ENCODE measurements at places on chromosomes 11 and 22.

DNA sequence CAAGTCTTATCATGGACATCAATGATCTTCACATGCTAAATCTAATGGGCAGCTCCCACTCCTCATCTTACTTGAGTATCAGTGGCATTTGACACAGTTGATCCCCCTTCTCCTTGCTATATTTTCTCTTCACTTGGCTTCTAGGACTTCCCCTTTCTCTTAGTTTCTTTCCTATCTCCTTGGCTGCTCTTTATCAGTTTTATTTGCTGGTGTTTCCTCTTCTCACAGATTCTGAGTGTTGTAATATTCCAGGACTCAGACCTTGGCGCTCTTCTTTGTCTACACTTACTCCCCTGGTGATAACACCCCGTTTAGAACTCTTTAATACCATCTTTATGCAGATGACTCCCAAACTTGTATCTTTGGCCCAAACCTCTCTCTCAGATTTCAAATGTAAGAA, 33.9 kb upstream of the RASSF10 start:
- DNase-seq: no peak

- DNase-seq: no peak
Observed at GRCh38 chr11:19711911-19712280, 741 bp upstream of the NAV2 start.

DNA sequence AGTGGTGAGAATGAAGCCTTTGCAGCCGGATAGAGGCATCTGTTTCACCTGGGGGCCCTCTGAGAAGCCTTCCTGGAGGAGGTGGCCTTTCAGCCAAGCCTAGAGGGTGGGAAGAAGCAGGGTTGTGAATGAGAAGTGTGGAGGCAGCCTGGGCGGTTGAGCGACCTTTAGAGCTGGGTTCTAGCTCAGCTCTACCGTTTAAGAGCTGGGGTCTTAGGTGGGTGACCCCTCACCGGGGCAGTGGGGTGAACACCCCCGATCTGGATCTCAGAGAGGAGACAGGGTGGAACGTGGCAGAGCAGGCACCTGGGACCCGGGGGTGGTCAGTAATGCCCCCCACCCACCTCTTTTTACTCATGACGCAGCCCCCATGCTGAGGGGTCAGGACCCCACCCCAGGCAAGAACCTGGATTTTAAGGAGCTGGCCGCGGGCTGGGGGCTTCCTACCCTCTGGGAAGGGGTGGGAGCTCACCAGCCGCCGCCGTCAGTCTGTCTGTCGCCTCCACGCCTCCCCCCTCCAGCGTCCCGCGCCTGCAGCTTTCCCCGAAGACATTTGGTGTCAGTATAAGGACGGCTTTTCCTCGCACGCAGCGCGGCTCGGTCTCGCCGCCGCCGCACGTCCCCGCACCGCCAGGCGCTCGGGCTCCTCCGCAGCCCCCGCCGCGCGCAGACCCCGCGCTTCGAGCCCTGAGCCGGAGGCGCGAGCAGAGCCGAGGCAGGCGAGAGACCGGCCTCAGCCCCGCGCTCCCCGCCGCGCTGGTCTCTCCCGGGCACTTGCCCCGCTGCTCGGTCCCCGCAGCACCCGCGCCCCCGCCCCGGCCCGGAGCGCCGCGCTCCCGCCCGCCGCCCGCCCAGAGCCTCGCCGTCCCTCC, 13.3 kb upstream of the CACNA1I start:
- no peak for DNase-seq

DNA sequence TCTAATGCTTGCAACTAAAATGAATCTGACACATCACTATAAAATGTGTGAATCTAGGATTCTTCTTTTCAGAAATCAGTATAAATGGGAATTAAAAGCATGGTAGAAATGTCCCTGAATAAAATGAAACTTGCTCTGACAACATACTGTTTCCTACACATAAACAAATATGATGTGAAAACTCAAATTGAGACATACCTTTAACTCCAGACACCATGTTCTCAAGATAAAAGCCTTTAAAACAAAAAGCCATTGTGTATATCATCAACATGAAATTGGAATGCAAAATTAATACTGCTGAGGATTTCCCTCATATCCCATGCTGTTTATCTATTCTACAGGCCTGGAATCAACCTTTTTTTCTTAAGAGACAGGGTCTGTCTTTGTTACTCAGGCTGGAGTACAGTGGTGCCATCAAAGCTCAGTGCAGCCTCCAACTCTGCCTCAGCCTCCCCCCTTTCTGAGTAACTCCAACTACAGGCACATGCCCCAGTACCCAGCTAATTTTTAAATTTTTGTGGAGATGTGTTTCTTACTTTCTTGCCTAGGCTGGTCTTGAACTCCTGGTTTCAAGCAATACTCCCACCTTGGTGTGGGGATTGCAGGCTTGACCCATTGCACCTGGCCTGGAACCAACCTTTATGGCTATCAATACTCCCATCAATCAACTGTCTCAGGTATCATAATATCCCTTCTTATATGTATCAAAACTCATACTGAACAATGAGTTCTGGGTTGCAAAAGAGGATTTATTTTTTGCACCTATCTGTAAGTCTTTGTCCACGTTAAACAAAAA, 6.7 kb downstream of the TAF1D start:
- DNase-seq: no peak

- DNase-seq: no peak
Observed at GRCh38 chr11:131584785-131585592, 214.6 kb downstream of the NTM start.

GRCh38 chr11:133173810-133174412, 358.4 kb downstream of the OPCML start:
- no peak for DNase-seq

DNA sequence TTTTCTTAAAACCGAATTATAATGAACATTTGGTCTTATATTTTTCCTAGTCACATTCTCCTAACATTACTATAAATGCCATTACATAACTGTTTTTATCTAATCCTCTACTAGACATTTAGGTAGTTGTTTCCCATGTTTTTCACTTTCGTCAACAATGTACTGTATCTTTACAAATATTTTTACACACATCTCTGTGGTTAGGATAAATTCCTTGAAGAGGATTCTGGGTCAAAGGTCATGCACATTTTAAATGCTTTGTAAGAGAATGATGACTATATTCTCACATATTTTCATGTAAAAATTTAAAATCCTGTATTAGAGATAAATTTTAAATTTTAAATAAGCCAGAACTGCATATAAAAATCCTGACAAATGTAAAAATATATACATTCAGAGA, 61.3 kb upstream of the CLNS1A start:
- DNase-seq: no peak

GRCh38 chr11:20102397-20102796, 57.9 kb downstream of the DBX1 start:
- DNase-seq: no peak

- no peak for DNase-seq
Observed at GRCh38 chr11:45997599-45997998, 75.1 kb downstream of the LARGE2 start.

GRCh38 chr11:82465481-82465880, 268.2 kb downstream of the FAM181B start:
- DNase-seq: no peak

DNA sequence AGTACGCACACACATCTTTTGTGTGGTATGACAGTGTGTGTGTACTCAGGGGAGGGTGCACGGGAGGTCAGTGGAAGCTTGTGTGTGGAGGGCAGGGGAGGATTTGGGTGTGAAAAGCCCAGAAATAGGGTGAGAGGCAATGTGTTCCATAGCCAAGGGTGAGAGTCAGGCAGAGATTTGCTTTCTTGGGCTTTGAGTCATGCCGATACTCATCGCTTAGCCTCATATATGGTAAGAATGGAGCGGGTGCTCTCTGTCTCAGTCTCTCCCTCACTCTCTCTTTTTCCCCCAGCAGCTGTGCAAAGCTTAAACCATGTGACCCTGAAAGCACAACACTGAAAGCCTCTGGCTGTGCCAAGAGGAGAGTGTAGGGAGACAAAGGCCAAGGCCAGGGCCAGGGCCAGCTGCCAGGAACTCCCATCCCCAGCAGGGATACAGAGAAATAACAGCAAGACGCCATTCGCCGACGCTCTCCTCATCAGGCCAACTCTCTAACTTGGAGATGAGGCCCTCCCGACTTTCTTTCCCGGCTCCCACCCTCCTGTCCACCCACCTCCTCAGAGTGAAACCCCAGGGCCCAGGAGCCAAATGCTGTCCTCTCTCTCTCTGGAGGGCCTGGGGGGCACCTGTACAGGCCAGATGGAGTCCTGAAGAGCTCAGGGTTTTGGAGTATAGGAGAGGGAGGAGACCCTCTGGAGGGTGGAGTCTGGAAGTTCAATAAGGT, 20.3 kb upstream of the MICAL3 start:
- DNase-seq: no peak

DNA sequence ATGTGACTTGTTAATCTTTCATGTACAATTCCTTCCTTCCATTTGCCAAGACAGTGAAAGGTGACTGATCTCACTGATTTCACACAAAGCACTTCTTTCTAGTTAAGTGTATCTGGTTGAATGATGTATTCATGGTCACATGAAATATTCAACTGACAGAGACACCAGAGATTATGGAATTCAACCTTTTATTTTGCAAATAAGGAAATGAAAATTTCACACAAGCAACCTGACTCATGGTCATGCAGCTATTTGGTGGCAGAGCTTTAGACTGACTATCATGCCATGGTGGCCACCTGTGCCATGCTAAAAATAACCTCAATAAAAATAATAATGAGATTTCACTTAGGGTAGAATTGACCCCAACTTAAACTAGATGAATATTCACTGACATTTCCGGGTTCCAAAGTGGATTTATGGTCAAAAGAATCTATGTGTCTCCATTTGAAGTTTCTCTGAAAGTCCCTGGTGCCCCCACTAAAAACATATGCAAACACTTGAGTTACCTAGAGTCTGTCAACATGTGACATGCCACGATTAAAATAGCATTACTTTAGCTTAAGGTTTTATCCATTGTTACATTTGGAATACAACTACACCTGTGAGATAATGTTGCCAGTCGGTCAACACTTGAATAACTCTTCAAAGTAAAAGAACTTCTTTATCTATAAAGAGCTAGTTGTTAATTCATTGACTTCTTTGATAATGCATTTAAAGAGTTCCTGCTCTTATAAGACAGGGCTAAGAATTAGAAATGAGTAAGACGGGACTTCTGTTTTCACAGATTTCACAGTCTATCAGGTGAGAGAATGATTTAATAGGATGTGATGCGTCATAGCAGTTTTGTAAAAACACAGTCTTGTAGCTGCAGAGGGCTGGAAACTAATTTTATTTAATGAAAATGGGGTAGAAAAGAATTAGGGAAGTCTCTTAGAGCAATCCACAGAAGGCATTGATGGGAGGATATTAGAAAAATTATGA, 94.6 kb upstream of the OR9G4 start:
- DNase-seq: no peak

GRCh38 chr11:126628790-126629621, 273.5 kb downstream of the ST3GAL4 start:
- no peak for DNase-seq

GRCh38 chr11:67504950-67505581, at the start of gene PITPNM1:
Gene PITPNM1, minus strand, starts transcription at chr11:67505363. Its CDS starts 1,183 bp downstream, at chr11:67504180.
- peak; percentile 41 for DNase-seq

DNA sequence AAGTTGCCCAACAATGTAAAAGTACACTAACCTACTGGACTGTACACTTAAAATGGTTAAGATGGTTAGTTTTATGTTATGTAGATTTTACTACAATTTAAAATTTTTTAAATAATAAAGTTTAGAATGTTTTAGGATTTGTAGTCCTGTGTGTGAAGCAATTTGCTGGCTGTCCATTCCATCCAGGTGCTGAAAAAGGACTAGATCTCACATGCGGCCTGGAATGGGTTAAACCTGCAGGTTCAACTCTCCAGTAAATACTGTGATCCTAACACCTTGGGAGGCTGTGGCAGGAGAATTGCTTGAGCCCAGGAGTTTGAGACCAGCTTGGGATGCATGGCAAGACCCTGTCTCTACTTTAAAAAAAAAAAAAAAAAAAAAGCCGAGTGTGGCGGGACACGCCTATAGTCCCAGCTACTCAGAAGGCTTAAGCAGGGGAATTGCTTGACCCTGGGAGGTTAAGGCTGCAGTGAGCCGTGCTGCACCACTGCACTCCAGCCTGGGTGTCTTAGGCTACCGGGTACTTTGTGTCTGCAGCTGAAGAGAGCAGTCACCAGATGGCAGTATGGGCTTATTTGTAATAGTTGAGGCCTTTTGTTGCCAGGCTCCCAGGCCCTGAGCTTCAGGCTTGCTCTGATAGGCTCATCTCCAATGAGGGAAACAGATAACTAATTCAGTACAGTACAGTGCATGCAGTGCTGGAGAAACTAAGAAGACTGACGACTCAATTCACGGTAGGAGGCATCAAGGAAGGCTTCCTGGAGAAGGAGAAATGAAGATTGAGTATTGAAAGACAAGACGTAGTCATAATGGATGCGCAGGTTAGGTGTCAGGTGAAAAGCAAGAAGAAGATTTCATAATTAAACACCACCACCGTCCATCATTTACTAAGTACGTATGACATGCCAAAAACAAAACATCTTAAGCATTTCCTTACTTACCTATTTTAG, 64.7 kb upstream of the ASPHD2 start:
- DNase-seq: peak; percentile 4

DNA sequence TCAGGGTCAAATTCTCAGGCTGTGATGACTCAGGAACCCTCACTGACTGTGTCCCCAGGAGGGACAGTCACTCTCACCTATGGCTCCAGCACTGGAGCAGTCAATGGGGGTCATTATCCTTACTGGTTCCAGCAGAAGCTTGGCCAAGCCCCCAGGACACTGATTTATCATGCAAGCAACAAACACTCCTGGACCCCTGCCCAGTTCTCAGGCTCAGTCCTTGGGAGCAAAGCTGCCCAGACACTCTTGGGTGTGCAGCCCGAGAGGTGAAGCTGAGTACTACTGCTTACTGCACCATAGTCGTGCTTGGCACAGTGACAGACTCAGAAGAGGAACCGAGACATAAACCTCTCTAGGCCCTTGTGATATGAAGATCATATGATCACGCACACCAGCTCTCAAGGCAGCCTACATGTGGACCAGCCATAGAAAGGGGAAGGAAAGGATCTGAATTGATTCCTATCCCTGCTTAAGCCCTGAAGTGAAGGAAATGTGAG, 58.2 kb downstream of the ZNF280B start:
- DNase-seq: no peak

GRCh38 chr11:5298451-5298850, 3.3 kb downstream of the OR51B4 start:
- no peak for DNase-seq

All from activated CD4-positive, CD25-positive, alpha-beta regulatory T cell treated with anti-CD3 and anti-CD28 coated beads, Interleukin-2, amount 50 U/mL, for 16 hours (primary cell).